Left lung (tissue), 14 donors: ENCODE measurements at places on chromosomes 5 and 9.

DNA sequence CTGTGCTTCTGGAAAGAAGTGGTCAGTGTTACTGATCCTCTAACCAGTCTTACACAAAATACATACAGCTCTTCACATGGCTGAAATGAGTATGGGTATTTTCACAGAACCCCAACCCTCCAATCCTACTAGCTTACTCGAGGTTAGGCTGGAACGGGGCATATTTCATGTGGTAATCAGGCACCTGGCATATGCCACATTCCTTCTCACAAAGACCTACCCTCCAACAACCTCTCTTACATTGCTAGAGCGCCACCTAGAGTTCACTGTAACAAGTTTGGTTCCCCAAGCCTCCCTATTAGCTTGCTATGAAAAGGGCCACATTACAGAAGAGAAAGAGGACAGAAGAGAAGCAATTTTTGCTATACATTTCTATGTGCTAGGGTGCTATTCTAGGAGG, 597.3 kb downstream of the PRELID2 start:
- no peak for DNase-seq

DNA sequence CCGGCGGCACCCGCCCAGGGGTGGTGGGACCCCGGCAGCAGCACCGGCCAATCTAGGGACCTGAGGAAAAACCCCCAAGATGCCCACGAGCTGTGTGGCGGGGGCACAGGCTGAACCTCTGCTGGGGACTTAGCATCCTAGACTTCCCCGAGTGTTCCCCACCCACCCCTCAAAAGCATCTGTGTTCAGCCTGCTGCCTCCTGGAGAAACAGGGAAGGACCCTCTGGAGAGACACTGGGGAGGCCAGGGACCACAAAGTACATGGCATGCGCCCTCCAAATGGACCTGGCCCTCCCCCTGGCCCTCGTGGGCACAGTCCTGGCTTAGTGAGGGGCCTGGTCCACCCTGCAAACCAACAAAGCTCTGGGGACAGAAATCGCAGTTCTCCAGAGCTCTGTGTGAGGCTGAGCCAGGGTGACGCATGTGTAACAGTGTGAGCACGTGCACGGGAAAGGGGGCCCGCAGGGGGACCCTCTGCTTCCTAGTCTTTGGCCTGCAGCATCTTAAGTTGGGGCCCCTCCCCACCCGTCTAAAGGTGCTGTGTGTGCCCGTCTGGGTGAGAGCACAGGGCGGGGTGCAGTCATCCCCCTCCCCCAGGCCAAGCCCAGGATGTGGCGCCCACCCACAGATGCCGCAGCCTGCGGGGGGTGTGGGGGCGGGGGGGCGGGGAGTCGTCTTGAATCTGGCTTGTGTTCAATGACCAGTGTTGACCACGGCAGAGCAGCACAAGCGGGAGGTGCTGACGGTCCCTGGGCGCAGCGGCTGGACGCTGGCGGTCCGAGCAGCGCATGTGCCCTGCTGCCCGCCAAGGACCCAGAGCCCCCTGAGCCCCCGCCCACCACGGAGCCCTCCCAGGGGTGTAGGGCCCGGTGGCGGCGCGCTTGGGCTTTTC, 672 bp upstream of the KCNT1 start:
- DNase-seq: no peak

GRCh38 chr5:139946440-139946839, 96.7 kb downstream of the NRG2 start:
- no peak for DNase-seq

DNA sequence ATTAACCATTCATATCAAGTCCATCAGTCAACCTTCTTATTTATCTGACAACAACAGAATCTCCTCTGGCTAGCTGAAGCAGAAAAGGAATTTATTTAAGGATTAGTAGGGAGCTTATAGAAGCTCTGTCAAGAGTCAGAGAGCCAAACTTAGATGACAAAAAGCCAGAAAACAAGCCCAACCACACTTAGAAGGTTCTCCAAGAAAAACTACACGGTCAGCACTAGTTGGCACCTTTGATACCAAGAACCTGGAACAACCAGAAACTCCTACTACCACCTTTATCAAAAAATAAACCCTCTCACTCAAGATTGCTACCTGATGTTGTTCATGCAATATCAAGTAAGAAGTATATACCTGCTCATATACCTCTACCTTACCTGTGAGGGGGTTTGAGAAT, 36.9 kb downstream of the RANBP6 start:
- no peak for DNase-seq

DNA sequence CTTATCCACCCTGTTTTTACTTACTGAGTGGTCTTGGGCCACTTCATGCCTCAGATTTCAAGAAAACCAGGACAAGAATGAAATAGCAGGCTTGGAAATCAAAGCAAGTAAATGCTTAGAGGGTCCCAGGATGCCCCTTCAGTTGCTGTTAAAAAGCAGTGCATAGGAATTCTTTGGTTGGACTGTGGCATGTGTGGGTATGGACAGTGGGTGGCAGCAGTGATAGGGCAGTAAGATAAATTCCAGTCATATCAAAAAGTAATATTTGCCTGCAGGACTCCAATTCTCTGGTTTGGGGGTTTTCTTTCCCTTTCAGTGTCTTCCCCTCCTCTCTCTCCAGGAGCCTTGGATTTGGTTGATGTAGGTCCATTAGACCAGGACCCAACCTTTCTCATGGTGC, 306.7 kb upstream of the CLINT1 start:
- DNase-seq: no peak

GRCh38 chr5:102561894-102562760, 63.3 kb upstream of the SLCO6A1 start:
- peak; percentile 17 for DNase-seq
